Hematopoietic multipotent progenitor cell treated with erythropoietin and hydrocortisone succinate and interleukin-3 and kit ligand, for 17 days (in vitro differentiated cells): ENCODE measurements at places on chromosomes 11 and 22.

- DNase-seq: no peak
These were observed 516.2 kb downstream of the TBC1D22A start for GRCh38 chr22:47278655-47279054.

- DNase-seq: no peak
These were observed 25.0 kb downstream of the MED15 start for GRCh38 chr22:20532256-20532993.

GRCh38 chr11:117643606-117644300, 153.3 kb downstream of the DSCAML1 start:
- no peak for DNase-seq

GRCh38 chr11:91104237-91104636, 881.4 kb upstream of the CHORDC1 start:
- DNase-seq: no peak

DNA sequence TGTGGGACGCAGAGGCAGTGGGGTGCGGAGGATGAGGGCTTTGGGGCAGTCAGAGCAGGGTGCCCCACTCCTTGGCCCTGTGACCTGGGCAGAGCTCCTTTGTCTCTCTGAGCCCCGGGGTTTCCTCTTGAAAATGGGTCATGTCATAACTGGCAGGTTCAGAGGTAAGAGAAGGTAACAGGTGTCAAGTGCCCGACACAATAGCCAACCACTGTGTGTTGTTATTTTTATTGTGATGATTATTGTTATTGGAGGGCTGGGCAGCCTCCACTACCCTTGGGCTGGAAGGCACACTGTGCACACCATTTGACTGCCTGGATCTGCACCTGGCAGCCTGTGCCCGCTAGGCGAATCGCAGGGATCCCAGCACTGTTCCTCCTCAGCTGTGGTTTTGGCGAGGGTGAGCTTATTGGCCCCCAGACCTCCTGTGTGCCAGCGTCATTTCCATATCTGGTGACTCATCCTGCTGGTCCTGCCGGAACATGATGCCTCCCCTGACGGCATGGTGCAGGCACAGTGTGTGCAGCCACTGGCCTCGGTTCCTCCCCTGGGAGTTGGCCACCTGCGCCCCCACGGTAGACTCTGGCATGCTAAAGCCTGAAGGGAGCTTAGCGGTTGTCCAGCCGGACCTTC, 15.4 kb upstream of the SOX10 start:
- no peak for DNase-seq

- DNase-seq: no peak
These were observed 108.7 kb upstream of the CD82 start for GRCh38 chr11:44456544-44457300.
